Stimulated activated CD8-positive, alpha-beta memory T cell treated with anti-CD3 and anti-CD28 coated beads, Interleukin-7, amount 100 ng/mL, for 4 hours (primary cell): ENCODE measurements at places on chromosomes 2 and 18.

DNA sequence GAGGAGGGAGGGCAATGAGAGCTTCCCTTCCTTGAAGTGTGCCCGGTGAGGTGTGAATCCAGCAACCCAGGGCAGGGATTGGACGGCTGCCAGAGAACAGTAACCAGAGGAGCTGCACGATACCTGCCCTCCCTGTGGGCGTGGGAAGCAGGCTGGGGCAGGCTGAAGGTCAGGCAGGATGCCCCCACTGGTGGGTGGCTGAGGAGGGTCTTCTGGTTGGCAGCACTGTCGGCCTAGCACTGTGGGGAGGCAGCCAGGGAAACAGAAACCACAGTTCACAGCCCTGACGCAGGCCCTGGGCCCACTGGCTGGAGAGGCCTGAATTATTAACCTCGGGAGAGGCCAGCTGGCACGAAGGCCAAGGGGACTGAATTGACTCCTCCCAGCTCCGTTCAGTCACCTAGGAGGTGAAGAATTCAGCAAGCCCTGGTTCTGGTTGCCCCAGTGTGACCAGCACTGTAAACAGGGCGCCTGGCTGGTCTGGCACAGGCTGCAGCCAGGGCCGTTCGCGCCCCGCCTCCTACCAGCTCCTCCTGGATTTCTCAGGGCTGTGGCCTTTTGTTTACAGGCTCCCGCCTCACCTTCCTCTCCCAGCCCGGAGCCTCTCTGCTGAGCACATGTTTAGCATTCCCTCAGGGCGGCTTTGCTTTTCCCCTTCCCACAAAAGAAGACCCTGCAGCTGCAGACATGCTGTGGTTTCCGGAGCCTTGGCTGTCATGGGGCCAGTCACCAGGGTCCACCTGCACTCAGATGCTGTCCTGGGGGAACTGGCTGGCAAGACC, 97.8 kb downstream of the B3GNT2 start:
- no peak for DNase-seq

GRCh38 chr2:215738351-215738750, 275.0 kb downstream of the MREG start:
- DNase-seq: no peak

GRCh38 chr2:120513776-120514357, 167.9 kb downstream of the INHBB start:
- no peak for DNase-seq

- DNase-seq: no peak
These were observed 16.7 kb upstream of the STAT1 start for GRCh38 chr2:191030521-191031154.

DNA sequence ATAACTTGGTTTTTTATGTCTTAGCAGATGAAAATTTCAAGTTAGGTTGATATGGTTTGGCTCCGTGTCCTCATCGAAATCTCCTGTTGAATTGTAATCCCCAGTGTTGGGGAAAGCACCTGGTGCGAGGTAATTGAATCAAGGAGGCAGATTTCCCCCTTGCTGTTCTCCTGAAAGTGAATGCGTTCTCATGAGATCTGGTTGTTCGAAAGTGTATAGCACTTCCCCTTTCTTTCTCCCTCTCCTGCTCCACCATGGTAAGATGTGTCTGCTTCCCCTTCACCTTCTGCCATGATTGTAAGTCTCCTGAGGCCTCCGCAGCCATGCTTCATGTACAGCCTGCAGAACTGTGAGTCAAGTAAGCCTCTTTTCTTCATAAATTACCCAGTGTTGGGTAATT, 242.1 kb upstream of the TNP1 start:
- DNase-seq: no peak

DNA sequence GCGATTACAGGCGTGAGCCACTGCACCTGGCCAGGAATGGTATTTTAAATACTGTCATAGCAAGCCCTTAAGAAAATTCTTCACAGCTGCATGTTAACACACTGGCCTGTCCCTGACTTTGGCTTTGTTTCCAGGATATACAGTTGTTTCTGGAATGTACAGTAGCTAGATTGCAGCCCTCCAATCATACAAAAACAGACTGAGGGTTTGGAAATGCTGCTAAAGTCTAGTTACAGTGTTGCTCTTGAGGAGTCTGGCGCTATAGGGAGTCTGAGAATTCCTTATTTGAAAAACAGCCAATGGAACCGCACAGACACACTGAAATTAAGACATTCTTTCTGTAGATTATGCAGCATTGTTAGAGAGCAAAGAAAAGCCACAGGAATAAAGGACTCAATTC, 37.7 kb downstream of the STON1 start:
- DNase-seq: no peak

DNA sequence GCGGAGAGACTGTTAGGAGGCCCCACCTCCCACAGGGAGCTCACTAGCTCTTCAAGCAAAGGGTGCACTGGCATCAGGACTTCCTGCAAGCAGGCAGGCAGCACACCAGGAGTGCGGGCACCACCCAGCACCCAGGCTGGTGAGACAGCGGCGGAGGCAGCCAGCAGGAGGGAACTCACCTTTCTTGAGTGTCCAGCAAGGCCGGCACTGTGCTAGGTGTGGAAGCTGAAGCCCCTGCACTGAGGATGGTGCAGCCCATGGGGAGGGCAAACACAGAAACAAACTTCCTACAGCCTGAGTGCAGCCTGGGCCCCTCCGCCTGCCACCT, 100.7 kb upstream of the ID2 start:
- DNase-seq: no peak

GRCh38 chr2:1680222-1681016, 63.9 kb downstream of the PXDN start:
- DNase-seq: no peak

DNA sequence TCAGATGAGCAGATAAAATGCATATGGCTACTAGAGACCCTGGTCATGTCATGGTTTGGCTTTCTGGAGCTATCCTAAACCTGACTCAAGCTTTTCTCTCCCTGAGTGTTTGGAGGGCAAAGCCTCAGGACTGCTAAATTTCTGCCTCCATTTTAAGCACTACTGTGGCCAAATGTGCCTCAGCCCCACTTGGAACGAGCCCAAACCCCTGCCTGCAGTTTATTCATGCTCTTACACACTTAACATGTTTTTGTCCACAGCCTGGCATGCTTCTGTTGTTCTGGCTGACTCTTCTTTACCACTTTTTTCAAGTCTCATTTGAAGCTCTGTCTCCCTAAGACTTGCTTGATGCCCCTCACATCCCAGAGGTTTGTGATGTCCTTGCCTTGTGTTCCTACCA, 24.7 kb downstream of the MGAT5 start:
- no peak for DNase-seq

- DNase-seq: no peak
These were observed 446.7 kb downstream of the RNF144A start for GRCh38 chr2:7363906-7364305.

DNA sequence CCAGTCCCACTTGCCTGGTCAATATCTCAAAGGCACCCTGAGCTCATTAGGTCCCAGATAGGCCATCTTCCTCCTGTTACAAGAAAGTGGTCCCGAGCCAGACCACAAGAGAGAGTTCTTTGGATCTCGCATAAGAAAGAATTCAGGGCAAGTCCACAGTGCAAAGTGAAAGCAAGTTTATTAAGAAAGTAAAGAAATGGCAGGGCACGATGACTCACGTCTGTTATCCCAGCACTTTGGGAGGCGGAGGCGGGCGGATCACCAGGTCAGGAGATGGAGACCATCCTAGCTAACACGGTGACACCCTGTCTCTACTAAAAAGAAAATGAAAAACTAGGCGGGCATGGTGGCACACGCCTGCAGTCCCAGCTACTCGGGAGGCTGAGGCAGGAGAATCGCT, 10.8 kb upstream of the SMAD7 start:
- no peak for DNase-seq

DNA sequence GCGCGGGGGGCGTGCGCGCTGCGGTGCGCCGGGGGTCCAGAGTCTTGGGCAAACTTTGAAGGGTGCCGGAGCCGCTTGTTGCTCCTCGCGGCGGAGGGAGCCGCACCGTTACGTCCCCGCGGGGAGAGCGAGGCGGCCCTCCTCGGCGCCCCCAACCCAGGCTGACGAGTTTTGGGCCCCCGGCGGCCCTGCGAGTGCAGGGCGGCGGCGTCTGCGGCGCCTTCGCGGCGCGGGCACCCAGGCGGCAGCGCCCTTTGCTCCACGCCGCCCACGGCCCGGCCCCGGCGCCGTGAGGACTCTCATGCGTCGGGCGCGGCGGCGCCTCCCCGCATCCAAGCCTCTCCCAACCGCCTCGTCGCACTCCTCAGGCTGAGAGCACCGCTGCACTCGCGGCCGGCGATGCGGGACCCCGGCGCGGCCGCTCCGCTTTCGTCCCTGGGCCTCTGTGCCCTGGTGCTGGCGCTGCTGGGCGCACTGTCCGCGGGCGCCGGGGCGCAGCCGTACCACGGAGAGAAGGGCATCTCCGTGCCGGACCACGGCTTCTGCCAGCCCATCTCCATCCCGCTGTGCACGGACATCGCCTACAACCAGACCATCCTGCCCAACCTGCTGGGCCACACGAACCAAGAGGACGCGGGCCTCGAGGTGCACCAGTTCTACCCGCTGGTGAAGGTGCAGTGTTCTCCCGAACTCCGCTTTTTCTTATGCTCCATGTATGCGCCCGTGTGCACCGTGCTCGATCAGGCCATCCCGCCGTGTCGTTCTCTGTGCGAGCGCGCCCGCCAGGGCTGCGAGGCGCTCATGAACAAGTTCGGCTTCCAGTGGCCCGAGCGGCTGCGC, 814 bp downstream of the FZD7 start:
- no peak for DNase-seq

DNA sequence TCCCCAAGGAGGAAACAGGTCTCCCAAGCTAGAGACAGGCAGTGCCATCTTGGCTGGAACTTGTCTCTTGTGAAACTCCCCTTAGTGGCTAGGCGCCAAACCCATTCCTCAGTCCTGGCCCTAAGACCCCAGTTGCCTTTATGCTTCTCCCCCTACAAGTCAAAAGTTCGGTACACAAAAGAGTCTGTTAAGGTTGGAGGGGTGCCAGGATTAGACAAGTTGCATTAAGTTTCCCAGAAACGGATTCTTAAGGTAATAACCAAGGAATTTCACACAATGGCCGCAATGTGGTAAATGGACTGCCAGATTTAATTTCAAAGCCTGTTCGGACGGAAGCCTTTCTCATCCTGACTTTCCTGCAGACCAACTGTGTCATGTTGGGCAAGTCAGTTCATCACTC, 80.7 kb downstream of the CCBE1 start:
- DNase-seq: no peak

GRCh38 chr2:7795778-7796563, 878.8 kb downstream of the RNF144A start:
- no peak for DNase-seq

DNA sequence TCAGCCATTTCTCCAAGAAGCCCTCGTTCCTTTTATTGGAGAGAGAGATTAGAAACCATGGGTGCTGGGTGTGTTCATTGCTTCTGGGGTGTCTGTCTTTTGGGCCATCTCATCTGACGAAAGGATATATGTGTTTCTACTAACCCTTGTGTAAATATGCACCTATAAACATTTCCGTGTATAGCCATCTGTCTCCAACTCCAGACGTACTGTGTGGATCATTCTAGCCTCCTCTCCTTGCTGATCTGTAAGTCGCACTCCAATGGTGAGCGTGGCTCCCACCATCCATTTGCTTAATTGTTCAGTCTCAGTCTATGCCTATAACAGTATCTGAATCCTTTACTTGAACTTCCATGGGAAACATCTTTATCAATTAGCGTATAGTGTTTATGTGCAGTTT, 1.8 kb downstream of the RBFA start:
- DNase-seq: no peak

DNA sequence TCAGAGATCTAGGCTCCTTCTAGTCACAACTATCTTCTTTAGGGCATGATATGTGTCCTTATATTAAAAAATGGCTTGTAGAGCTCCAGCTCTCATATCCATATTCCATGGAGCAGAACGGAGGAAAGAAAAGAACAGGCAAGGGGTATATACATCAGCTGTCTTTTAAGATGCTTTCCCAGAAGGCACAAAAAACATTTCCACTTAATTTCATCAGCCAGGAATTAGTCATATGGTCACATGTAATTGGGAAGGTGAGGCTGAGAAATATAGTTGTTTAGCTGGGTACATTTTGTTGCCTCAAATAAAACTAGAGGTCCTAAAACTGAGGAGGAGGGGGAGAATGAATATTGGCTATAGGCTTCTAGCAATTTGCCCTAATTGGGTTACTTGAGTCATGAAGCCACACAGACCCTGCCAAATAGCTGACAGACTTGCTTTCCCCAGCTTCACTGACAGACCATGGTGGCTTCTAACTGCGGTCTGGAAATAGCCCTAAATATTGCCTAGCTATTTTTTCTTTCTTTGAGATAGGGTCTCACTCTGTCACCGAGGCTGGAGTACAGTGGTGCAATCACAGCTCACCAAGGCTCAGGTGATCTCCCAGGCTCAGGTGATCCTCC, 20.0 kb downstream of the MAIP1 start:
- no peak for DNase-seq

GRCh38 chr18:30455741-30456140, 586.8 kb downstream of the DSC3 start:
- no peak for DNase-seq

- no peak for DNase-seq
These were observed 13.3 kb downstream of the CD28 start for GRCh38 chr2:203719456-203720410.

DNA sequence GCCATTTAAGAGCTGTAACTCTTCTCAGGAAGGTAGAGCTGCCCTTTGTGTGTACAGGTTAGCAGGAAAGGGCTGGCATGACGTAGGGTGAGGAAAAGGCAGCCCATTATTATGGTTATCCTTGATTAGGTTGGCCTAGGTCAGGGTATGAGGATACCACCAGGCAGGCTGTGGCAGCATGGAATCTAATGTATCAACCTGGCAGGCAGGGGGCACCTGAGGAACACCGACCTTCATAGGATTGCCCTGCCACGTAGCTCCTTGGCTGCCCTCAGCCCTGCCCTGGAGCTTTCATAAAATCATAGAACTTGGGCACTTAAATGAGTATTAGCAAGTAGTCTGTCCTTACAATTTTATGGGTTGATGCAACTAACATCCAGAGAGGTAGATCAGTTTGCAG, 261.6 kb downstream of the LTBP1 start:
- no peak for DNase-seq

- DNase-seq: no peak
These were observed 56.5 kb upstream of the TWIST2 start for GRCh38 chr2:238791354-238791753.

- DNase-seq: no peak
These were observed 365.2 kb downstream of the DSEL start for GRCh38 chr18:67151366-67151765.

DNA sequence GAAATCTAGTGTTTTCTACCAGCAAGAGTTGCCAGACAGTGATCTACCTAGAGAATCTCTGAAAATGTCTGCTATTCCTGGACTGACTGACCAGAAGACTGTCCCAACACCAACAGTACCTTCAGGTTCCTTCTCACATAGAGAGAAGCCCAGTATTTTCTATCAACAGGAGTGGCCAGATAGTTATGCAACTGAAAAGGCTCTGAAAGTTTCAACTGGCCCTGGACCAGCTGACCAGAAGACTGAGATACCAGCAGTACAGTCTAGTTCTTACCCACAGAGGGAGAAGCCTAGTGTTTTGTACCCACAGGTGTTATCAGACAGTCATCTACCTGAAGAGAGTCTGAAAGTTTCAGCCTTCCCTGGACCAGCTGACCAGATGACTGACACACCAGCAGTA, 63.8 kb downstream of the ALMS1 start:
- DNase-seq: no peak

- no peak for DNase-seq
These were observed 22.7 kb downstream of the EXOC6B start for GRCh38 chr2:72803151-72803550.
